ENCODE measurements at places on chromosomes 6 and 20.

DNA sequence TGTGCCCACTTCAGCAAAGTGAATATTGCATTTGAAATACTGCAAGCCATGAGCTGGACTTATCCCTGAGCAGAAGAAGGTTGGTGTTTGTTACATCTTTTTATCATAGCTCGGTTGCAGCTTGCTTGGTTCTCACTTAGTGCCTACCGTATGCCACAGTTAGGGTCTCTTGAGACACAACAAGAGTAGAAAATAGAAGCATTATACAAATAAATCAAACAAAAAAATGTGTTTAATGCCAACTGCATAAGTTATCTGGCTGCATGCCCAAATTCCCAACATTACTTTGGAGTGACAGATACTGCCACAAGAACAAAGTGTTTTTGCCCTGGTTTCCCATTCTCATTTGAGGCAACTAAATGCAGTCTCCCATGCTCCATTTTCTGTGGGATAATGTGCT lies 53.9 kb upstream of the LAMP5 start:
- DNase-seq = no peak

DNA sequence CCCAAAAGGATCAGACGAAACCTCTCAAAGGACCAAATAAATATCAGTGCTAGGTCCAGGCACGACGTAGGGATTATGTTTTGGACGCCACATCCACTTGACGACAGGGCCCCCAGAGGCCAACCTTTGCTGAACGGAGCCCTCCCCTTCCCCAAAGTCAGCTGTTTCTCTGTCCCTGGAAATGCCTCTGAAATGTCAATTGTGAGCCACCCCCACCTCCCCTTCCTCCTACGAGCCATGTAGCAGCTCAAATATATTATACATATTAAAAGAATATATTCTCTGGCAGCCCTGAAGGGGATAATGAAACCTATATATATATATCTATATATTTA lies 39.6 kb upstream of the BLCAP start:
- no peak for DNase-seq

DNA sequence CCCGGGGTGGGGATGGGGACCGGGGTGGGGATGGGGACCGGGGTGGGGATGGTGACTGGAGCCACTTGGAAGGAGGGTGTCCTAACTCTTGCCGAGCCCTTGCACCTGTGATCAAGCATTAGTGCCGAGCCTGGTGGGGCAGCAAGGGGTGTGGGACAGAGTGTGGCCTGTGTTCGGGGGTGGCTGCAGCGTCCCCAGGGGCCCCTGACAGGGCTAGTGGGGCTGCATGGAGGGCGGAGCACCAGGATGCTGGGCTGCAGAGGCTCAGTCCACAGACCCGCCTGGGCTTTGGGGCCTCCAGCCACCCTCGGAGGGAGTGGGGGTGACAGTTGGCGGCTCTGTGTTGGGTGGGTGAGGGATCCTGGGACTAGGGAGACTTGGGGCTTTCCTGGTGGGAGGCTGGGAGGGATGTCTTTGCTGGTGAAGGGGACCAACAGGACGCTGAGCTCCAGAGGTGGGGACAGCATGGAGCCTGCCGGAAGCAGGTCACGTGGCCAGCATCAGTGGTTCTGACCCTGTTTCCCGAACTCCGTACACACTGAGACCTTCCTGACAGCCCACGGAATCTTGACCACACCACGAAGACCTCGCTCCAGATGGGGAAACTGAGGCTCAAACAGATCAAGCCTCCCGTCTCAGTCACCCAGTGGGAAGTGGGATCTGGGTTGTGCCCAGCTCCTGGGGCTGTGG lies 4.6 kb downstream of the RBBP8NL start:
- DNase-seq = no peak

DNA sequence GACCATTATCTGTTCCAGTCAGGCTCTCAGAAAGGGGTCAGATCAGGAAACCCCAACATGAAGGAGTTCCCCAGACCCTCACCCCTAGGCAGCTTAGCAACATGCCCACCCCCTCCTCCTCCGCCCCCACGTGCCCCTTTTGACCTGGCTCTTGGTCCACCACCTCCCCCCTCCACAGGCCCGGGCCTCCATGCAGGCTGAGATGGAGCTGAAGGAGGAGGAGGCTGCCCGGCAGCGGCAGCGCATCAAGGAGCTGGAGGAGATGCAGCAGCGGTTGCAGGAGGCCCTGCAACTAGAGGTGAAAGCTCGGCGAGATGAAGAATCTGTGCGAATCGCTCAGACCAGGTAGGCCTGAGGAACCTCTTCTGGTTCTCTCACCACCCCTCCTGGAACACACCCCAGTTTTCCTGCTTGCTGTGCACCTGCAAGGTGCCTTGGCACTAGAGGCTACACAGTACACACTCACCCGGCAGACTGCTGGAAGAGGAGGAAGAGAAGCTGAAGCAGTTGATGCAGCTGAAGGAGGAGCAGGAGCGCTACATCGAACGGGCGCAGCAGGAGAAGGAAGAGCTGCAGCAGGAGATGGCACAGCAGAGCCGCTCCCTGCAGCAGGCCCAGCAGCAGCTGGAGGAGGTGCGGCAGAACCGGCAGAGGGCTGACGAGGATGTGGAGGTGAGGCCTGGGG lies 21.9 kb downstream of the DEF6 start:
- DNase-seq = no peak

GRCh38 chr20:4795394-4795793 lies 73.7 kb downstream of the PRND start:
- DNase-seq = peak; percentile 22

DNA sequence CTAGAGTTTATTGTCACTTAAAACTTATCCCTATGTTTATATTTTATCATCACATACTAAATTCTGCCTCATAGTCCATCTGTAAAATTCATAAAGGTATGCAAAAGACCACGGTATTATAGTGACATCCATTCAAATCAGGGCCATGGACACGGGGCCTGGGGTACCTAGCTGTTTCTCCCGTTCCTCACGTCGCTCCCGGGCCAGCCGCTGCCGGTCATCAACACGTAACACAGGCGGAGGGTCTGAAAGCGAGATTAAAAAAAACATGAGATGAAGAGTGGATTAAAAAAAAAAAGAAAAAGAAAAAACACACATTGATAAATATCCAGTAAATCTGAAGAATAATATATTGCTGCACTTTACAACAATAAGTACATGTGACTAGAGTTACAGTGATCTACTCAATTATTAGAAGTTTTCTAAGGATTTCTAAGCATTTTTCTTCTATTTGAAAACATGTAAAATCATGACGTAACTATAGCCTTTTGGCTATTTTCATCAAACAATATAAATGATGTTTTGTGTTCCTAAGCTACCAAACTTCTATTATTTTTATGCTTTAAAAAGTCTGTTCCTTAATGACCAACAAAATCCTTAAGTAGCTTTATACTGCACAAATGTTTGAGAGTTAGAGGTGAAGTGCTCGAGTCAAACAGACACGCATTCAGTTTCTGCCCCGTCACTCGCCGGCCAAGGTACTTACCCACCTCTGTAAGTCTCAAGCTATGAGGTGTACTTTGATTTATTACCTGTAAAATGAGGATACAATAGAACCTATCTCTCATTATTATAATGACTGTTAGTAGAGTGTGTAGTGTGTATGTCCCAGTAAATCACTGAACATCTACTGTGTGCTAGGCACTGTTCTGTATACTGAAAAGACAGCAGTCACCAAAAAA lies 122.1 kb upstream of the BCLAF1 start:
- DNase-seq = no peak

GRCh38 chr20:51861726-51862466 lies 59.6 kb upstream of the SALL4 start:
- DNase-seq = peak; percentile 70

GRCh38 chr6:169425628-169426370 lies 172.2 kb upstream of the THBS2 start:
- DNase-seq = no peak

DNA sequence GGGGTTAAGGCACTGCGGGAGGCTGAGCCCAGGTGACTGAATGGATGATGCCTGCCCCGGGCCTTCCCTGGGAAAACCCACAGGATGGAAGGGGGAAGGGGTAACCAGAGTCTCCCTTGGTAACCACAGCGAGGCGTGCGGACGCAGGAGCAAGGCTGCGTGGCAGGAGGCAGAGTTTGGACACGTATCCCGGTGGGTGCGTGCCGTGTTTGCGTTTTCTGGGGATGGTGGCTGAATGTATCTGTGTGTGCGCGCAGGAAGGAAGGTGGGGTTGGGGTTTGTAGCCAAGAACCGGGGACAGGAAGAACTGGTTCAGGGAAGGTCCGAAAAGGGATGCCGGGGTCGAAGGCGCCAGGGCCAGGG lies 1.8 kb downstream of the MDGA1 start:
- DNase-seq = no peak

GRCh38 chr6:144555066-144555465 lies 269.9 kb downstream of the UTRN start:
- no peak for DNase-seq

DNA sequence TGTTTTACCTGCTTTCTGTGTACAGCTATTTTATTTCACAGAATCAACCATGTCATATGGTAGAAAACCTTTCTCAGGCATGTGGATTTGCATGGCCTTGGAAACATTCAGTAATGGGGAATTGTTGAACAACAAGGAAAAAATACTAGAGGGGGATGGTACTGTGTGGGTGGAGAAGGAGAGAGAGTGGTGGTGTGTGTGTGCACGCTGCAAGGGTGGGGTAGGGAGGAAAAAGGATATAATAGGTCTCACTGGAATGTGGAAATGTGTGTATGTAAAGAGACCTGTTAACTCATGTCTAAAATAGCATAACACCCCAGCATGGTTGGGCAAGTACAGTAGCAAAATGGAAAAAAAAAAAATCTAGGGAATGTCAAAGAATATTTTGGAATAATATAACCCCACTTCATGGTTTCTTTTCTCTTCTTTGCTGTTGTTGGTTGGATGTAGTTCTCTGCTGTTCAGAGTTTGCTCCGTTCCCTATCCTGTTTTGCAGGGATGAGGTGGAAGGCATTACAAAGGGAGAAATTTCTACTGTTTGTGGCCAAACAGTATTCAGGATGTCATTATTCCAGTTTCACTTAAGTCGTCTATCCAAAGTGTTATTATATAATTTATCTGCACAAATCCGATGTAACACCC lies 93.9 kb upstream of the CITED2 start:
- DNase-seq = no peak

DNA sequence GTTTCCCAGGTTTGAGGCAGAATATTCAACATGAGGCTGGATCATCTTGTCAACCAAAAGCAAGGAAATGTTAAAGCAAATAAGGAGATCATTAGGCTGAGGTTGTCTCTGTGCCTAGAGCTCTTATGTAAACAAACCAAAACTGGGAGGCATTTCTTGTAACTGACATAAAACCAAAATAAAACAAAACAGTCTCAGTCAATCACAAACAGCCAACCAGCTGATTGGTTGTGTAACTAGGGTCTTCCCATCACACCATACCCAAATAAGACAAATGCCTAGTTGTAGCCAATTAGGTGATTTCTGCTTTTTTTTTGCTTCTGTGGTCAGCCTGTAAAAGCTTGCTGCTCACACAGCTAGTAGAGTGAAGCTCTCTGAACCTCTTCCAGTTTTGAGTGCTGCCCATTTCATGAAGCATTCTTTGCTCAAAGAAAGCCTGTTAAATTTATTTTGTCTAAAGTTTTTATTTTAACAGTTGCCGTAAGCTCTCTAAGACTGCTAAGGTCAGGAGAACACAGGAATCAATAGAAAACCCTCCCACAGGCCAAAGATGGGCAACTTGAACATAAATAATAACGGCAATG lies 8.9 kb upstream of the FITM2 start:
- no peak for DNase-seq

DNA sequence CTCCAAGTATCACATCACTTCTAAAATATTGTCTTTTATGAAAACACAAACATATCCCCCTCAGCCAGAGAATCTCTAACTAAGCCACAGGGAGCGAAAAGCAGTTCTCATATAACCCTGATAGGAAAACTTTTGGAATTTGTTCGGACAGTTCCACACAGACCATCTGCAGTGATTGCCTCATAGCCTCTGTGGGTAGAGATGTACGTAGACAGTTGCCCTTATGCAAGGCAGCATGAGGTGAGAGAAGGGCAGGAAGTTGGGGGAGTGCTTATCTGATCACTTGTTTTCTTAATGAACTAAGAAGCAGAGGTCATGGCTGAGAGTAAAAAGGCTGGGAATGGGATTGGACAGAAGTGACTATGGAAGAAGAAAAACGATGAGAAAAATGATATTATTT lies 39.6 kb downstream of the SLC23A2 start:
- no peak for DNase-seq

DNA sequence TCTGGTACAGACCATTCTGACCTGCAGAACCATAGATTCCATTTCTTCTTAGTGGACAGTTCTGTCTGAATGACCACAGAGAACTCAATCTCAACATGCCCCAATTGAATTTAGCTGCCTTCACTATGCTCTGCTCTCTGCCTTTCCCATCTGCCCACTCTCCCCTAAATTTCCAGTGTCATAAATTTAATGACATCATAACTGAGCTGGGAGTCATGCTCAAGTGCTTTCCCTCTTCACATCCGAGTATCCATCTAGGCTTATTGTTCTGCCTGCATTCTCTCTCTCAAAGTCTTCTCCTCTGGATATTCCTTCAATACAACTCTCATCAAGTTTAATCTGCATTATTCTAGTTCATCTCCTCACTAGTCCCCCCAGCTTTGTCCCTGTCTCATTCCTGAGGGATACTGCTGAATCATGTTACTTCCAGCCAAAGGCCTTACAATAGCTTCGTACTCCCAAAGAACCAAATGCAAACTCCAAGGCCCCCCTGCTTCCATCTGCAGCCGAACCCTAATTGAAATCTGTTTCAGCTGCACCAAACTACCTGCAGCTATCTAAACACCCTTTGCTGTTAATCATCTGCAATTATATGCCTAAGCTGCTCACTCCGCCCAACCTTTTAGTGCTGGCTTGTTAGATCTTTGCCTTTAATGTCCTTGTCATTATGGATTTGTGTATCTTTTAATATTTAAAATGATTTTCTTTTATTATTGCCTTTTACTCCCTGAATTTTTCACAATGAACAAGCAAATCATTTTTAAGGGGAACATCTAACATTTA lies 46.1 kb downstream of the SLC35B3 start:
- DNase-seq = no peak

- no peak for DNase-seq
These were observed 165.5 kb upstream of the ECI2 start for GRCh38 chr6:4300917-4301316.

DNA sequence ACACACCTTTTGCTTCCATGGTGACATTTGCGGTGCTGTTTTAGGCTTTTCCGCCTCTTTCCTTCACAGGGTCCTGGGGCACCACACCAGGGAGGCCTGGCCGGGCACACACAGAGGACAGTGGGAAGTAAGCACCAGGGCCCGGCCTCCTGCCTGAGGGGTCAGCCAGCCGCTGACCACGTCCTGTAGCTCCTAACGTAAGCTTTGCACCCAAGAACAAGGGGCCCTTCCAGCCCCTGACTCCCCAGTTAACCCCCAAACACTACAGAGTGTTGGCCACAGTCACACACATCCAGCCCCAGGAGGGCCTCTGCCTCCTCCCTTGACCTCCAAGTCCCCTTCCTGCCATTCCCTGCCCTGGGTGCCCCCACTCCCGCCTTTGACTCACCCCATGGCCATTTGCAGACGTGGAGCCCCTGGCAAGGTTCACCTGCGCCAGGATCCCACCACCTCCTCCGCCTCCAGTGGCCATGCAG lies 54.7 kb downstream of the YTHDF1 start:
- DNase-seq = no peak

GRCh38 chr6:37934276-37934675 lies 114.7 kb downstream of the ZFAND3 start:
- DNase-seq = no peak
